ENCODE measurements at places on chromosomes 1 and 21.

DNA sequence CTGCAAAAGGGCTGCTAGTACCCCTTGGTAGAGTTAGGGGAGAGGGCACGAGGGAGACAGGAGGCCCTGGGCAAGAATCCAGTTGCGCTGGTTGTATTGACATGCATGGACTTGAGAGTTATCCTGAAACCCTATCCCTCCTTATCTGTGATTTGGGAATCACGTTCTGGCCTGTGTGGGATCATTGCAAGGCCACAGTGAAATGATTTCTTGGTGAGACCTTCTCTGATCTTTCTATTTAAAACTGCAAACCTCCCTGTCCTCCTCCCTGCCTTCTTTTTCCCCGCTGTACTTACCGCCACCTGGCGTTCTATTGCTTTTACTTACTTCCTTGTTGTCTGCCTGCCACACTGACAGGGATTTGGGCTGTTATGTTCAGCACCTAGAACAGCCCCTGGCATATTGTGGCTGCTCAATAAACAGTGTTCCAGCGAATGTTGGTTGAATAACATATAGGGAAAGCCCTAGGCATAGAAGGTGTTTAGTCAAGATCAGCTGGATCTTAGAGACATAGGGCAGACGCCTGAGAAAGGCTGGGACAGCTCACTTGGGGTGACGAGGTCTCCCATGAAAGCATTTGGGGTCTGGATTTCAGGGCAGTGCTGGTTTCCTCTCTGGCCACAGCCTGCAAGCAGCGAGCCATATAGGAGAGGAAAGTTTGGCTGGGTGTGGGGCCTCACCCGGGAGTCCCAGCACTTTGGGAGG is 25.6 kb downstream of the ALPL start:
- DNase-seq, result peak; percentile 11

DNA sequence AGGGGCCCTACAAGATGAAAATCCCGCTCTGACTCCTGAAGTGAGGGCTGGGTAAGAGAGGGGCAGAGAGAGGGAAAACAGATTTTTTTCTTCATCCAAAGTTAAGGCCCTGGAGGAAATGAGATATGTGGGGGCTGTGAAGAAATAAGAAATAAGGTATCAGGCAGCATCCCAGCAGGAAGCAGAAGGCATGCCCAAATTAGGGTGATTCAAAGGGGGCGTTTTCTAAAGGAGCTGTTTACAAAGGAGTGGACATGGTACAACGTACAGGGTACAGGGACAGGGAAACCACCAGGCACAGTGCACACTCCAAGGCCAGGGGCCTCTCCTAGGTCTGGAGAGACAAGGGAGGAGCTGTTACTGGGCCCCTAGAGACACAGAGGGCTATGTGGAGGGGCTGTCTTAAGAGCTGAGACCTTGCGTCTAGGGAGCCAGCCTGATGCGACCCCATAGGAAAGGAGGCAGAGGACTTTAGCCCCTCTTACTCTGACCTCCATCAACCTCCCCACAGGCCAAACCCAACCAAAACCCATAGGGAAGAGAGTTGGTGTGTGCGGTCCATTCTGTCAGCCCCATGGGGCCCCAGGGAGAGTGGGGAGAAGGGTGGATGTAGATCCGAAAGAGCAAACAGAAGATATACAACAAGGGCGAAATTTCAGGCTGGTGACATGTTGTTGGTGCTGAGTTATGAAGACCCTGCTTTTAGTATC is 38.6 kb downstream of the STYXL2 start:
- DNase-seq, result no peak

- DNase-seq, result no peak
Measured at GRCh38 chr1:11927866-11928592, 1.8 kb upstream of the KIAA2013 start.

- no peak for DNase-seq
Measured at GRCh38 chr1:211811848-211812247, 18.7 kb downstream of the LPGAT1 start.

DNA sequence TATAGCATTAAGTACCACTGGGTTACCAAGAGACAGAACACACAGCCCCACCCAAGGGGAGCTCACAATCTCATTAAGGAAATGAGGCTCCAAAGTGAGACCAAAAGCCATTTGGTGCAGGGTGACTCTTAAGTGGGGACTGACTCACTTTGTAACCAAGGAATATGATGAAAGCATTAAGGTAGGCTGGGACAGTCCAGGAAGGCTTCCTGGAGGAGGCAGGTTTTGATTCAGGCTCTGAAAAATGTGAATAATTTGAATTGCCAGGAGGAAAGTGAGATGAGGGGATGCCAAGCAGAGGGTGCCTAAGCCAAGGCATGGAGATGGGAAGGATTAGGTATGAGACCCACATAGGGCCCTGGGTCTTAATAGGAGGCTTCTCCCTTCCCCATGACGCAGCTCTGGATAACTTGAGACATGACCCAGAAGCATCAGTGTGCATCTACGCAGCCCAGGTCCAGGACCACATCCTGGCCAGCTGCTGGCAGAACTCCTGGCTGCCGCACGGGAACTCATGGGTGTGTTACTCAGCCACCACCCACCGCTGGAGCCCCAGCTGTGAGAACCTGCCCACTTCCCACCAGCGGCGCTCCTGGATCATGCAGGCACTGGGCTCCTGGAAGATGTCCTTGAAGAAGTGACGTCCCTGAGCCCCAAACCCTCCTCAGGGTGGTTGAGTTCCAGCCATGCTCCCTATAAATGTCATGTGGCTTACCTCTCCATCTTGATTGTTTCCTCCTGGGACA is 5.9 kb upstream of the TTC4 start:
- DNase-seq, result no peak
